ENCODE measurements at places on chromosomes 3 and 15.

- no peak for DNase-seq
Measured at GRCh38 chr15:70531576-70531975, 231.8 kb downstream of the UACA start.

DNA sequence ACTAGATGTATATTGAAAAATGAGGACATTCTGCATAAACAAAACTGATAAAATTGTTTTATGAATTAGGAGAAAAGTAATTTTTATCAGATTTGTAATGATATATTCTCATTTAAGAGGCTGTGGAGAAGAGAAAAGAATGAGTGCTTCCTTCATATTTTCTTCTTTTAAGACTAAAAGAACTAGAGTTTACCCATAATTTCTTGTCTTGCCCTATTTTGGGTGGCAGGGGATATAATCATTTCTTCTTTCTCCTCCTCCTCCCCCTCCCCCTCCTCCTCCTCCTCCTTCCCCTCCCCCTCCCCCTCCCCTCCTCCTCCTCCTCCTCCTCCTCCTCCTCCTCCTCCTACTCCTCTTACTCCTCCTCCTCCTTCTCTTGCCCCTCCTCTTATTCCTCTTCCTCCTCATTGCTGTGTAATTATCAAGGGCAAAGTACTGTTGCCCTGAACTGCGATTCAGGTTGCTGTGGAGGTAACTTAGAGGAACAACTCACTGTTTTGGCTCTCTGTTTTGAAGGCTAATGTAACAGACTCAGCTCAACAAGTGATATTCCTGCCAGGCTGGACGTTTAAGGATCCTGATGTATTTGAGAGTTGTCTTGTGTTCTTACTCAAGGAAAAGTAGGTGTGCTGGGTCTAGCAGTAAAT is 555.4 kb downstream of the AGBL1 start:
- DNase-seq = no peak

DNA sequence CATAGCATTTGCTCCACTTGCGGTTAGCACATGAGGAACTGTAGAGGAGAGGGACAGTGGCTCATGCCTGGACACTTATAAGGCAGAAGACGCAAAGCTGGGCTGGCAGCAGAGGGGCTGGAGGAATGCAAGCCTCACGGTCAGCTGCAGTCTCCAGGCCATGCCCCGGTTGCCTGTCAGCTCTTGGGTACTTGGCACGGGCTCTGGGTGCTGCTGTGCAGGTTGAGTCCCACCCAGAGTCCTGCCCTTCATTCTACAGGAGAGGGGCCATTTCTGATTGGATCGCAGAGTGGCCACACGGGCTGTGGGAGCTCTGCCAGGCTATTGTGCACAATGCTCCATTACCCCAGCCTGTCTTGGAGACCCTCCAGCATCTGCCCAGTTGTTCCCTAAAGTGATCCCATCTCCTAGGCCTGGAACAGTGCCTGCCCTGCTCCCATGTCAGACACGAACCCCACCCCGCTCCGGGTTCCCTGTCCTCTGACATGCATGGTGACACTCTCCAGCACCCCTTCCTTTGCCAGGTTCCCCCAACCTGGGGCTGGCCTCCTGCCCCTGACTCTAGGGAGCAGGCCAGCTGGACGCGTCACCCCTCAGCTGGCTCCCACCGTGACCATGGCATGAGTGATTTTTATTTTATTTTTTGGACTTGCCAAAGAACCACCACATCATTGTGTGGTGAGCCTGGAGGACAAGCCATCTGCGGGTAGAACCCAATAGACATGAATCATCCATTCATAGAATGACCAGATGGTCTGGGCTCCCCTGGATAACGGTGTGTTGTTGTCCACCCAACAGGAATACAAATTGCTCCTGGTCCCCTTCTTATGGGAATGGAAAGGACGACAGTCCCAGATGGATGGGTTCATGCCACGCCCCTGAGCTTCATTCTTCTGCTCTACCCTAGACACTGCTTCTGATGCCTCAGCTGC is 51.0 kb upstream of the KLF13 start:
- no peak for DNase-seq

GRCh38 chr3:48504051-48504946 is at the start of gene SHISA5:
Gene SHISA5, minus strand, starts transcription at chr3:48504174. Its CDS starts 80 bp downstream, at chr3:48504094.
- DNase-seq = no peak

- DNase-seq = no peak
Measured at GRCh38 chr3:38653685-38654537, 4.4 kb upstream of the SCN5A start.

- DNase-seq = no peak
Measured at GRCh38 chr3:186187401-186188275, 78.7 kb upstream of the ETV5 start.

GRCh38 chr3:37989821-37990480 is 635 bp upstream of the VILL start:
- no peak for DNase-seq

DNA sequence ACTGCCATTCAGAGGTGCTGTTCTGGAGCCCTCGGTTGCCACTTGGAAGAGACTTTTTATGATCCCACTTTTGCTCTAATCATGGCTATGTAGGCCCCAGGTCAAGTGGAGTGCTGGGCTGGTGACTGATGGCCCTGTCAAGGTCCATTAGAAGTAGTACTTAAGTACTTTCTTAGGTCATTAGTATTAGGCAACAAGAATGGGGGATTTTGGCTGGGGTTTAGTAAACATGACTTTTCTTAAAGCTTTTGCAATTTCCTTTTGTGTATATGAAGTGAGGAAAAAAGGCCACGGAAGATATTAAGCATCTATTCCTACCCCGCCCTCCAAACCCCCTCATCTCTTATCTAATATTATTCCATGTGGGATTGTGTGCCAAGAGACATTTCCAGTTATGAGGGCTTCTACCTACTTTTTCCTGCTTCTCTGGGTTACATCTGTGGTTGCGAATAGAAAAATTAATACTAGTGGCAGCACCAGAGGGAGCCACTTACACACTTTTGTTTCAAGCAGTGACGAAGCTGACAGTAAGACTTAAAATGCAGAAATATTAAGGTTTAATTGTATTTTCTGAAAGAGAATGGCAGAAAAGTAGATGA is 13.9 kb downstream of the NLGN1 start:
- no peak for DNase-seq

GRCh38 chr3:153160451-153161137 is 1.4 kb upstream of the RAP2B start:
- DNase-seq = peak; percentile 40

DNA sequence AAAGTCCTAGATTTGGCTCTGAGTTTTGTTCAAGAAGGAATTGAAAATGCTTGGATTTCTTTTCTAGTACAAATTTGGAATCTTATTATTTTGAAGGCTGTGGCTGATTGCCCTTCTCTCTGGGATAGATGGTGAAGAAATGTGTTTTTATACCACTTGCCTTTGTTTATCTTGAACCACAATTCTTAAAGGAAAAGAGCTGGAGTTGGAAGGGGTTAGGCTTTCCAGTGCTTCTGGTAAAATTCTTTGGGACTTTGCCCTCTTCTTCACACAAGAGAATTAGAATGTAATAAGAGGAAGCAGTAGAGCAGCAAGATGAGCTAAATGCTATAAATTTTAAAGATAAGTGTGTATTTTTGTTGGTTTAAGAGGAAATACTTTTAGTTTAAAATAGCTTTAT is 65.8 kb downstream of the COL6A5 start:
- no peak for DNase-seq

- DNase-seq = no peak
Measured at GRCh38 chr3:100117093-100117492, 2.8 kb upstream of the FILIP1L start.

GRCh38 chr15:95018888-95019545 is 787.7 kb downstream of the MCTP2 start:
- no peak for DNase-seq

- DNase-seq = no peak
Measured at GRCh38 chr3:140505213-140505612, 172.7 kb upstream of the TRIM42 start.

- DNase-seq = no peak
Measured at GRCh38 chr3:141575879-141576743, 89.3 kb downstream of the RASA2 start.

GRCh38 chr15:92527197-92527596 is 128.4 kb downstream of the FAM174B start:
- no peak for DNase-seq

DNA sequence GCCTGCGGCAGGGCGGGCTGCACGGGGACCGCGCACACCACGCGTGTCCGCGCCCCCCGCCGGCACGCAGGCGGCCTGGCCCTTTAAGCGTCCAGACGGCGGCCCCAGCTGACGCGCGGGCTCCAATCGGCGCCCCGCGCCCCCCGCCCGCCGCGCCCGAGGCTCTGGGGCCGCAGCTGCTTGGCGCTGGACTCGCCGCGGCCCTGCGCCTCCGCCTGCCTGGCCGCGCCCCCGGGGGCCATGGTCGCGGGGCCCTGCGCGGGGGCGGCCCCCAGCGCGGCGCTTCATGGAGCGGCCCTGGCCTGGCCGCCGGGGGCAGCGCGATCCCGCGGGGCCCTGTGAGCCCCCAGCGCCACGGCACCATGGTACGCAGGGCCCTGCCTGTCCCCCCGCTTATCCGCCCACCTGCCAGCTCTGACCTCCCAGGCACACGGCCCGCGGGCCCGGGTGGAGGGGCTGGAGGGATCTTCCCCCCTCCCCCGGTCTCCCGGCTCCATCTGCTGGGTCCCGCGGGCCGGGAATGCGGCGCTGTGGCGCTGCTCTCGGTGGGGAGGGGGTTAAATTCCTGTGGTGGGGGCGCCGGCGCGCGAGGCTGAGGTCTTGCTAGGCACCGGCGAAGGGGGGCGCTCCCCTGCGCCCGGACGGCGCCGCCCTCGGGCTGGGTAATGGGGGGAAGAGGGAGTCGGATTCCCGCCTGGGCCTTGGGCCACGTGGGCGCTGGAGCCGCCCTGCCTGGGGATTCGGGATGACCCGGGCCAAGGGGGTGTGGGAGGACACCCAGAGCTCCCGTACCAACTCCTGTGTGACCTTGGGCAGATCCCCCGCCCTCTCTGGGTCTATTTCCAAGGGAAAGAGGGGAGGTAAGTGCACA is 1.1 kb downstream of the ZBTB47 start:
- no peak for DNase-seq

GRCh38 chr3:156637480-156638022 is 36.8 kb upstream of the TIPARP start:
- no peak for DNase-seq

DNA sequence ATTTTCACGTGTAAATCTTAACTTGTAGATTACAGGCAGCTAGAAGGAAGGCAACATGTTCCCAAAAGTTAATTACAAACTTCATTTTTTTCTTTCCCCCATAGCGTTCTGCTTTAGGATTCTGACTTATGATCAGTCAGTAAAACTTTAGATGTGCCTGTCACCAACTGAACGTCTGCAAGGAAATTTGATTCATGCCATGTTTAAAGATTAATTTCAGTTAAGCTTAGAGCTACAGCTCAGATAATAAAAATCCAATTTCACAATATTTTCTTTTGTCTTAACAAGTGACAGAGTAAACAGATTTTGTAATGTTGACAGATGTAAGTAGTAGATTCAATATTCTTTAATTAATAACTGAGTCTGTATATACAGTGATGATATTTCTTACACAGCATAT is 253.1 kb downstream of the NFKBIZ start:
- no peak for DNase-seq

- no peak for DNase-seq
Measured at GRCh38 chr3:107753494-107753893, 230.7 kb downstream of the BBX start.

DNA sequence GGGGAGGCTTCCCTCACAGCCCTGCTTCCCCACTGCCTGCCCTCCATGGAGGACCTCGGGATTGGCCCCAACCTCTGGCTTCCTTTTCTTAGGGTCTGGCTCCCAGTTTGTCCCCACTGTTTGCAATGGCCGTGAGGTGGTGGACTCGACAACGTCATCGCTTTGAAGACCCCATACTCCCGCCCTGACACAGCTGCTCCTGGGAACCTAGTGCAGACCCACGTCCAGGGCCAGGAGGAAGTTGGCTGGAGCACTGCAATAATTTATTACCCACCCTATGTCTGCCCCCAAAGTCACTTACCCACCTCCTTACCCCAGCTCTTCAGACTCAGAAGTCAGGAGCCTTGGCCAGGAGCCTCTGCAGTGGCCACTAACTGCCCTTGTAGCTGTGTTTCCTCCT is 11.1 kb downstream of the GRM2 start:
- no peak for DNase-seq

- DNase-seq = no peak
Measured at GRCh38 chr3:67017211-67017610, 19.1 kb downstream of the KBTBD8 start.

DNA sequence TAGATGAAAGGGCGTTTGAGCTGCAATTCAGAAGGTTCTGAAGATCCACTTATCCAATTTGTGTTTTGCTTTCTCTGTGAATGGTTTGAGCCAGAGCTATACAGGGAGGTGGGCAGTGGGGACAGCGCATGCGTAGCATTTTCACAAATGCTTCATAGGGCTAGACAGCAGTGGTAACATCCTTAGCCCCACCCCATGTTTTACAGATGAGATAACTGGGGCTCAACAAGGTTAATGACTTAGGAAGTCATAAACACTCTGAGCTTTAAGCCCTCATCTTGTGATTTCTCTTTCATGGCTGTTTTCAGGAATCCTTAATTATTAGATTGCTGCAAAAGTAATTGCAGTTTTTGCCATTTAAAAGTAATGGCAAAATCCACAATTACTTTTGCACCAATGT is 408.7 kb downstream of the IL5RA start:
- DNase-seq = no peak

DNA sequence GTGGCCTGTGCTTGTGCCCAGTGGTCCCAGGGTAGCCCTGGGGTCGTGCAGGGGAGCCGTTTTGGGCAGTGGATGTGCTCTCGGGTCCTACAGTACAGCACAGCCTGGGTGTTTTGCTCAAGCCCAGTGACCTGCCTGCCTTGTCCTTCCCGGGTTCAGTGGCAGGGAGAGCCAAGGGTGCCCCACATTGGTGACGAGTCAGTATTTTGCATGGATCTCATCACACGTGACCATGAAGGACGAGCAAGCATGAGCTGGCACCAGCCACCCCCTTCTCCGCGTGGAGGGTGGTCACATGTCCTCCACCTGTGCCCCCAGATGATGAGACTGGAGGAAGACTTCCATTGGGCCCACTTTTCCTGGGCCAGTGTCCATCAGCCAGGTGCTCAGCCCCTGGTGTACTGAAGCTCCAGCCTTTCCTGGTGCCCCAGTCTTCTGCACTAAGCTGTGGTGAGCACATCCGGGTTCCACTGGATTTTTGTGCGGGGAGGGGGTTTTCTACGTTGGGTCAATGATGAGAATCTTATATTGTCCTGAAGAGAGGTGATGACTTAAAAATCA is 197.5 kb downstream of the UBE3A start:
- no peak for DNase-seq

- DNase-seq = no peak
Measured at GRCh38 chr3:19645093-19645492, 288.9 kb downstream of the EFHB start.

GRCh38 chr3:127212231-127212630 is 19.3 kb downstream of the PRR23E start:
- no peak for DNase-seq
